ENCODE measurements at places on chromosomes 2 and 18.

DNA sequence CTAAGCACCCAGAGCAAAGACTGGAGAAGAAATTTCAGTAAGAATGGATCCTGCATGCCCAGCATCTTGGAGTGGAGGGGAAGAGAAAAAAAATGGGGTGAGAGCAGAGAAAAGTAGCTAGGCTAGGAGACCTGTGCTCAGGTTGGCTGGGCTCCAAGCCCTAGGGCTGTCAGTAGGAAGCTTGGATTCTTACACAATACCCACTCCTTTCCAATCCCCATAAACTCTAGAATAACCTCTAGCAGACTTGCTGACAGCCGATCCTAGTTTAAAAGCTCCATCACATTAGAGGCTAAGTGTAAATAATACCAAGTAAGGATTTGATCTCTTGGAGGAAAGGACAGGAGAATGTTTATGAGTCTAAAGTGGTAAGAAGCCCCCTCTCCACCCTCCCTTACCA lies 46.2 kb upstream of the NABP1 start:
- peak; percentile 79 for DNase-seq

GRCh38 chr2:136214307-136215200 lies 96.6 kb upstream of the CXCR4 start:
- no peak for DNase-seq

GRCh38 chr2:75326645-75327044 lies 127.3 kb upstream of the TACR1 start:
- no peak for DNase-seq

DNA sequence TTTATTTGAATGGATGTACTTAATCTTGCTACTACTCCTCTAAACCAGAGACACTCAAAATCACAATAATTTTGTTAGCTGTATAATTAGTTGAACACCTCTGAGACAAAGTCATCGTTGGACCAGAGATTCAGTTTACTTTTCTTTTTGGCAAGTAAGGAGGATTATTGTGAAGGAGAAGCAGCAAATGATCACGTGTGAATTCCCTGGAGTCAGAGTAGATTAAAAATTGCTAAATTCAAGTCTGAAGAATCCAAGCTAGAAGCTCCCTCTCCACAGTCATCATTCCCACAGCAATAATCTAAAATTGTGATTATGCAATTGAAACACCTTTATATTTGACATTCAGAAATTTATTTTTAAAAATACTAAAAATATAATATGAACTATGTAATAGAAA lies 484.4 kb downstream of the CMPK2 start:
- no peak for DNase-seq

- DNase-seq, result no peak
Measured at GRCh38 chr18:79479116-79479760, 83.5 kb downstream of the NFATC1 start.

Measured in amniotic epithelial cell (primary cell).